ENCODE measurements at places on chromosomes 2 and 18. TPM values are rescaled to one million over a fixed set of nuclear protein-coding genes. Genes with fewer than 3 reads are reported as not detected.

SP110 gene
- total RNA-seq = 6.1 TPM

TMEM185B gene
- 13.7 TPM for total RNA-seq

DLGAP1 gene
- total RNA-seq = 0.13 TPM

UGT1A3 gene
- not detected for total RNA-seq

CAVIN2 gene
- 15.1 TPM for total RNA-seq

TCF23 gene
- not detected for total RNA-seq

DLX1 gene
- 0.16 TPM for total RNA-seq

DSG1 gene
- not detected for total RNA-seq

- DNase-seq = no peak
- H3K27ac ChIP-seq = no peak overlapping the region
- H3K36me3 ChIP-seq = no peaks in the 10 kb centered on the region
- H3K4me3 ChIP-seq = peak overlapping the region; percentile 48
Observed at GRCh38 chr18:32730620-32731091, 42.2 kb downstream of the KLHL14 start.

- no peak overlapping the region for H3K27ac ChIP-seq
- no peaks in the 10 kb centered on the region for H3K36me3 ChIP-seq
- no peak overlapping the region for H3K4me3 ChIP-seq
- no peak for DNase-seq
- H3K4me1 ChIP-seq = no peaks in the 10 kb centered on the region
Observed at GRCh38 chr2:141499123-141499522, 631.7 kb downstream of the LRP1B start.

DNA sequence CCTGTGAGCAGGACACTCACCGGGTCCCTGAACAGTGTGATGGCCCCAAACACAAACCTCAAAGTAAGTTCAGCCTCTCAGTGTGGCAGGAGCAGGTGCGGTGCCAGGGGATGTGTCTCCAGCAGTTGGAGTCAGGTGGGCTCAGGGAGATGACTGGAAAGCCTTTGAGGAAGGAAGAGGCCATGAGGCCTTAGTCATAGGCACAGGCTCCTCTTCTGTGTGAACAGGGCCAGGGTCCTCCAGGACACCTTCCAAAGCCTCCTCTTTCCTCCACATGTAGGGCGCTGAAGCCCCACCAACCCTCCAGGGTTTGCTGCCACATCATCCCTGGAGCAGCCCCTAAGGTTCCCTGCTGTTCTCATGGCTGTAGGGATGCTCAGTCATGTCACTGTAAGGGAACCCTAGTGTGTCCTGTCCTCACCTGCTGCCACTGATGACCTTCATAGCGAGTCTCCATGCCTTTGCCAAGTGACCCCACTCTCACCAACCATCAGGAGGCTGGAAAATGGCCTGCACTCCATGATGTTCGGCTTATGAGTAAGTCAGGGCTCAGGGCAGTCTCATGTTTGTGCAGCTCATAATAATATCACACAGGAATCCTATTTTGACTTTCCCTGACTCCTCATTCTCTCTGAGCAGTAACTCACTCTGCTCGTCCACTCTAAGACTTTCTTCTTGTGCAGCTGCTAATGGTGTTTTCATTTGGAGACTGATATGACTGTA, 1152.9 kb downstream of the RPIA start:
- H3K36me3 ChIP-seq = no peaks in the 10 kb centered on the region
- DNase-seq = no peak
- peaks cover 6% of the 10 kb centered on the region for H3K27me3 ChIP-seq
- H3K27ac ChIP-seq = no peak overlapping the region

DNA sequence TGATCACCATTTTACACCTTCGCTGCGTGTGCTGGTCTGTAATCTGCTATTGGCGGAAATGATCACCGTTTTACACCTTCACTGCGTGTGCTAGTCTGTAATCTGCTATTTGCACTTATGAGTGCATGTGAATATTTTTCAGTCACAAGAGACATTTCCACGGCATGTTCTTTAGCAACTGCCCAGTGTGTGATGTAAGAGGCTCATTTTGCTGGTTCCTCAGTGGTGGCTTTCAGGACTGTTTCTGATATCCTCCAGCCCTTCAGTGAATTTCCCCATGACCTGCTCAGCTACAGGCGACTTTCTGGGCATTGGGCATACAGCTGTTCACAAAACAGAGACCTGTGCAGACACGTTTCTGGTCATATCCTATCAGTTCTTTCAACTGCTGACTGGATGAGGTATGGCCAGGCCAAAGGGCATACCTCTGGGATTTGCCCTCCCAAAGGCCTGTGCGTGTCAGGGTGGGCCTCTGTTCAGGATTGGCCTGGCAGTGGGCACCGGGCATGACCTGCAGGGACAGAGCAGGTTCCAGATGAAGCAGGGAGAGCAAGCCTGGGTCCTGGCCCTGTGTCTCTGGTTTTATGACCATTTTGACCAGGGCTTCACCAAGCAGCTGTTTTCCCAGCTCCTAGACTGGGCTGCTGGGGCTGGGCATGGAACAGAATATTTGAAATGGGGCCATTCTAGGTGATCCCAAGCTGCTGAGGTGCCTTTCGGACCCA, 521 bp upstream of the PROM2 start:
- H3K27me3 ChIP-seq = no peaks in the 10 kb centered on the region
- H3K4me3 ChIP-seq = no peak overlapping the region
- H3K4me1 ChIP-seq = no peaks in the 10 kb centered on the region
- H3K36me3 ChIP-seq = no peaks in the 10 kb centered on the region

DNA sequence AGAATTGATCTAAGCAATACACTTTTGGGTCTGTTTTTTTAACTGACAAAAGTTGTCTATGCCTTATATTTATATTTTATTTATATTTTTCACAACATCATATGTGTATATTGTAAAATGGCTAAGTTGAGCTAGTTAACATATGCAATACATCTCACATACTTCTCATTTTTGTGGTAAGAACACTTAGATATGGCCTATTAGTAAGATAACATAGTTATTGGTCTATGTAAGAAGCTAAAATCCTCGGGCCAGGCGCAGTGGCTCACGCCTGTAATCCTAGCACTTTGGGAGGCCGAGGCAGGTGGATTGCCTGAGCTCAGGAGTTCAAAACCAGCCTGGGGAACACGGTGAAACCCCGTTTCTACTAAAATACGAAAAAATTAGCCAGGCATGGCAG, 275.6 kb upstream of the ID2 start:
- DNase-seq = no peak
- H3K4me3 ChIP-seq = no peak overlapping the region
- H3K36me3 ChIP-seq = no peaks in the 10 kb centered on the region
- no peaks in the 10 kb centered on the region for H3K4me1 ChIP-seq
- H3K27me3 ChIP-seq = no peaks in the 10 kb centered on the region

GRCh38 chr2:201257956-201258665, 2.2 kb upstream of the CASP8 start:
- no peaks in the 10 kb centered on the region for H3K27me3 ChIP-seq
- peak overlapping the region; percentile 77 for H3K27ac ChIP-seq
- no peaks in the 10 kb centered on the region for H3K36me3 ChIP-seq
- DNase-seq = peak; percentile 49
- H3K4me1 ChIP-seq = peaks cover 15% of the 10 kb centered on the region

- no peak overlapping the region for H3K27ac ChIP-seq
- no peaks in the 10 kb centered on the region for H3K27me3 ChIP-seq
- no peak overlapping the region for H3K4me3 ChIP-seq
- H3K36me3 ChIP-seq = no peaks in the 10 kb centered on the region
Observed at GRCh38 chr2:133768256-133768655, 200.0 kb upstream of the NCKAP5 start.

DNA sequence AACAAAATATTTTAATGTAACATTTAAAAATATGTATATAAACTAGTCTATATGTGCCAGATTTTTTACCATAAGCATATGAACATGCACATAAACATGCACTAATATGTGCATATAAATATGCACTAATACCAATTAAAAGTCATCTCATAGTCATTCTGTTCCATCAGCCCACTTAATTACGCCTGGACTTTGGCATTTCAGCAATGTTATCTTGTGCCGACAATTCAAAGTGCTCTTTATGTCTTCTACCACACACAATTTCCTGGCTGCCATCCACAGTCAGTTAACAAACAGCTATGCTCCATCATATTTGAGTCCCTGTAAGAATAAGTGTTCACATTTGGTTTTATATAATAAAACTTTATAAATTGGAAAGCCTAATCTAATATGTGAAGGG, 92.6 kb upstream of the TSPYL6 start:
- DNase-seq = no peak
- no peak overlapping the region for H3K4me3 ChIP-seq
- no peaks in the 10 kb centered on the region for H3K27me3 ChIP-seq
- no peaks in the 10 kb centered on the region for H3K36me3 ChIP-seq

- H3K4me3 ChIP-seq = no peak overlapping the region
- H3K27ac ChIP-seq = no peak overlapping the region
- no peaks in the 10 kb centered on the region for H3K4me1 ChIP-seq
- DNase-seq = no peak
Observed at GRCh38 chr2:137223722-137224121, 458.4 kb downstream of the THSD7B start.

DNA sequence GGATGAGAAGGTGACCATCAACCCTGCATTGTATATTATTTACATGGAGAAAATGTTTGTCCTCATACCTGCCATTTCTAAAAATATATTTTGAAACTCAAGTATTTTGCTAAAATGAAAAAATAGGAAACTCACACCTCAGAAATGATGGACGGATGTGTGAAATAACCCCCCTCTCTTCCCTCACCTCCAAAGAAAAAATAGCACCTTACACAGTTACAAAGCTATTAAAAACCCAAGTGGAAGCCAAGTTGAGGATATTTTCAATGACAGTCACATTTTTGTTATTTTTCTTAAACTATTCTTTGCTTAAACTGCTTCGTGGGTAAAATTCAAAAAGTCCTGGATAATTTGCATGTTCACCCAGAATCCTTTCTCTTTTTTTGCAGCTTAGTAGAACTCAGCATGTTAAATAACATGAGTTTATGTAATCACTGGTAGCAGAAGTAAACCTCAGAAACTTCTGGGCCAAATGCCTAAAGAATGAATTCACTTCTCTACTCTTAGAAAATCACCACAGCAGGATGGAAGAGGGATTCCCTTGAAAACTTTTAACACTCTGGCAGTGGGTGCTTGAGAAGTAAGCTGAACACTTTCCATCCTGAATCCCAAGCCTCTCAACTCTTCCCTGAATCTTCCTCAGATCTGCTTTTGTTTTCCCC, 768 bp downstream of the DSC1 start:
- H3K27ac ChIP-seq = no peak overlapping the region
- DNase-seq = no peak
- no peak overlapping the region for H3K4me3 ChIP-seq
- no peaks in the 10 kb centered on the region for H3K4me1 ChIP-seq

DNA sequence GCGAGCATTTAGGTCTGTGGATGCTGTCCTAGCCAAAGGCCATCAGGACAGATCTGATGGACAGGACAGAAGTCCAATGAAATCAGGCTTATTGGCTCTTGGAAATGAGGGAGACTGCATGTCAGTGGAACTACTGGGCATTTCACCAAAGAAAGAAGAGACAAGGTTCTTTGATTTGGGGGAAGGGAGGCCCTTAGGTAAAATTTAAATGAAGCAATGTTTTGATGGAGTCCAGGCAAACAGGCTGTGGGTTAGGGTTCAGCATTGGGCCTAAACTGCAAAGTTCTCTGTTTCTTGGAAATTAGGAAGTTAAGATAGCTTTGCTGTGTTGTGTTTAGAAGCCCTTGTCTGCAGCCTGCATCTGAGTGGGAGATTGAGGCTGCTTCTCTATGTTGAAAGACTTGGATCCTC, 31.6 kb upstream of the RNF149 start:
- H3K27ac ChIP-seq = no peak overlapping the region
- H3K4me1 ChIP-seq = no peaks in the 10 kb centered on the region
- H3K27me3 ChIP-seq = no peaks in the 10 kb centered on the region
- no peaks in the 10 kb centered on the region for H3K36me3 ChIP-seq
- DNase-seq = no peak

GRCh38 chr2:48483916-48484315, 46.0 kb upstream of the STON1 start:
- H3K4me3 ChIP-seq = no peak overlapping the region
- peaks cover 26% of the 10 kb centered on the region for H3K36me3 ChIP-seq
- H3K4me1 ChIP-seq = no peaks in the 10 kb centered on the region
- DNase-seq = no peak
- H3K27ac ChIP-seq = no peak overlapping the region

- H3K36me3 ChIP-seq = no peaks in the 10 kb centered on the region
- H3K27me3 ChIP-seq = no peaks in the 10 kb centered on the region
- no peak overlapping the region for H3K4me3 ChIP-seq
- H3K27ac ChIP-seq = no peak overlapping the region
- DNase-seq = no peak
- no peaks in the 10 kb centered on the region for H3K4me1 ChIP-seq
Observed at GRCh38 chr2:102291319-102292075, 19.9 kb upstream of the IL1RL1 start.

- H3K36me3 ChIP-seq = no peaks in the 10 kb centered on the region
- DNase-seq = no peak
- H3K4me3 ChIP-seq = no peak overlapping the region
- H3K4me1 ChIP-seq = no peaks in the 10 kb centered on the region
- no peaks in the 10 kb centered on the region for H3K27me3 ChIP-seq
- H3K27ac ChIP-seq = no peak overlapping the region
Observed at GRCh38 chr2:84201158-84201557, 257.9 kb downstream of the SUCLG1 start.

DNA sequence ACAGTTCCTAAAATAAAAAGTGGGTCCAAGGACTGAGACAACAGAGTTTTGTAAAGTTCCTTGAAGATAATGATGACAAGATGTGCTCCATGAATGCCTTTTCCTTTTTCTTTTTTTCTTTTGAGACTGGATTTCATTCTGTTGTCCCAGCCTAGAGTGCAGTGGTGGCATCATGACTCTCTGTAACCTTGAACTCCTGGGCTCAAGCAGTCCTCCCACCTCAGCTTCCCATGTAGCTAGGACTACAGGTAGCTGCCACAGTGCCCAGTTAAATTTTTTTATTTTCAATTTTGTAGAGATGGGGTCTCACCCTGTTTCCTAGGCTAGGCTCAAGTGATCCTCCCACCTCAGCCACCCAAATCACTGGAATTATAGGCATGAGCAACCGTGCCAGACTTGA, 16.1 kb upstream of the TTC27 start:
- DNase-seq = no peak
- H3K4me3 ChIP-seq = no peak overlapping the region
- no peaks in the 10 kb centered on the region for H3K4me1 ChIP-seq
- peaks cover 64% of the 10 kb centered on the region for H3K36me3 ChIP-seq
- H3K27ac ChIP-seq = no peak overlapping the region
- no peaks in the 10 kb centered on the region for H3K27me3 ChIP-seq

- H3K27ac ChIP-seq = no peak overlapping the region
- H3K4me1 ChIP-seq = no peaks in the 10 kb centered on the region
- no peak for DNase-seq
- H3K27me3 ChIP-seq = no peaks in the 10 kb centered on the region
Observed at GRCh38 chr18:35707674-35708073, 126.1 kb downstream of the GALNT1 start.

Data from gastrocnemius medialis (tissue), 4 donors.